ENCODE measurements at places on chromosomes 1 and 21.

- no peak for DNase-seq
Observed at GRCh38 chr21:16644685-16645084, 868.2 kb upstream of the CXADR start.

- no peak for DNase-seq
Observed at GRCh38 chr1:8255712-8256111, 62.2 kb upstream of the SLC45A1 start.

DNA sequence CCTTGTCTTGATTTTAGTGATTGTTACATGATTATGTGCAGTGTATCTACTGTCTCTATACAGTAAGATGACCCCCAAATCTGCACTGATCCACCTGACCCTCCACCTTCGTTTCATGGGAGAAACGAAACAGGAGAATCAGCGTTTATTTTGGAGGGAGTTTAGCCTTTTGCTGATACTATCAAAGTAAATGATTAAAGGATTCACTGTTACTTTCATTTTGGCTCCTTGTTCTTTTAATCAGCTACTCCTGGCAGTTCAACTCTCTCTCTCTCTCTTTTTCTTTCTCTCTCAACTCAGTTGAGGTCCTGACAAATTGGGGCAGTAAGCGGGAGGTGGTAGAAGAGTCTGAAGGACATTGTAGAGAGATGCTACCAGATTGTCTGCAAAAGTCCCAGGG lies 9.9 kb upstream of the OR6K3 start:
- no peak for DNase-seq

DNA sequence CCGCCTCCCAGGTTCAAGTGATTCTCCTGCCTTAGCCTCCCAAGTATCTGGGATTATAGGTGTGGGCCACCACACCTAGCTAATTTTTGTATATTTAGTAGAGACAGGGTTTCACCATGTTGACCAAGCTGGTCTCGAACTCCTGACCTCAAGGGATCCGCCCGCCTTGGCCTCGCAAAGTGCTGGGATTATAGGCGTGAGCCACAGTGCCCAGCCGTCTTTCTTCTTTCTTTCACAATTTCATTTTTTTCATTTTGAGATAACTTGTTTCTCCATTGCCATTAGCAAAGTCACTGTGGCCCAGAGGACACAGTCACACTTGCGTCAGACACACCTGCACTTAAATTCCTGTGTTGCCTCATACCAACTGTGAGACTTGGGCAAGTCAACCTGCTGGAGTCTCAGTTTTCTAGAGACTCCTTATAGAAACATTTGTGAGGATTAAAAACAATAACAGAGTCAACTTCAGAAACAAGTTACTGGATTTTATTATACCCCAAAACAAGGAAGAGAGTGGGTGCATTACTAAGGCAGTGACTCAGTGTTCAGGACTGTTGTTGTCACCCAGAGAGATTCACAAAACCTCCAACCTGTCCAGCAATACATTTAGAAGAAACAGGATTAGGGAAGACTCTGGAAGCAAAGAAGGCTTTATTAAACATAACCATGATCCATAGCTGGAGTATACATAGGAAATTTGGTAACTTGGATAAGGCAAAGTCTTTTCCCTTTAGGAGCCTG lies 2.6 kb downstream of the TEDDM1 start:
- no peak for DNase-seq

GRCh38 chr1:23098463-23099170 lies 70.0 kb downstream of the LUZP1 start:
- DNase-seq: peak; percentile 42

DNA sequence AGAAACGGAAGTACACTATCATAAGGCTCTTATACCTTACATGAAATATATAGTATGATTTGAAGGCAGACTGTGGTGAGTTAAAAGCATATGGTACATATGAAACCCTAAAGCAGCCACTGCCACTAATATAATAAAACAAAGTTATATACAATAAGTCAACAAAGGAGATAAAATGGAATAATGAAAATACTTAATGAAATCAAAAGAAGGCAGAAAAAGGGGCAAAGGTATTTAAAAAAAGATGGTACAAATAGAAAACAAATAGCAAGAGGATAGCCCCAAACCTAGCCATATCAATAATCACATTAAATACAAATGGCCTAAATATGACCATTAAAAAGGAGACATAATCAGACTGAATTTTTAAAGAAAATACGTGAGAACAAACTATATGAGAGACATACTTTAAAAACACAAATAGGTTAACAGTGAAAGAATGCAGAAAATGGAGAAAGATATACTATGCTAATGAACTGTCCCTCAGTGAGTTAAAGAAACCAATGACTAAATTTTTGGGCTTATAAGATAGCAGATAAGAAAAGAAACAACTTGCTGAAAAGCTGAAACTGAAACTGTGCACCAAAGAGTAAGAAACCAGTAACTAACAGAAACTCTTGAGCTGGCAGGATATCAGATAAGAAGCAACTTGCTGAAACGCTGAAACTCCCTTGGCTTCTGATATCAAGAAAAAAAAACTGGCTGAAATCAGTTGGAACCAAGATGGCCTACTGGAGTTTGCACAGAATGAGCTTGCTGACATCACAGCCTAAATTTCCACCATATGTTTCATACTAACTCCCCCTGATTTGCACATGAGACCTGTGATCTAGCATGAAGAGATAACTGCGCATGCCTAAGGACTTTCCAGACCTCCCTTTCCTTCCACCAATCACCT lies 44.3 kb upstream of the IL10 start:
- DNase-seq: no peak

DNA sequence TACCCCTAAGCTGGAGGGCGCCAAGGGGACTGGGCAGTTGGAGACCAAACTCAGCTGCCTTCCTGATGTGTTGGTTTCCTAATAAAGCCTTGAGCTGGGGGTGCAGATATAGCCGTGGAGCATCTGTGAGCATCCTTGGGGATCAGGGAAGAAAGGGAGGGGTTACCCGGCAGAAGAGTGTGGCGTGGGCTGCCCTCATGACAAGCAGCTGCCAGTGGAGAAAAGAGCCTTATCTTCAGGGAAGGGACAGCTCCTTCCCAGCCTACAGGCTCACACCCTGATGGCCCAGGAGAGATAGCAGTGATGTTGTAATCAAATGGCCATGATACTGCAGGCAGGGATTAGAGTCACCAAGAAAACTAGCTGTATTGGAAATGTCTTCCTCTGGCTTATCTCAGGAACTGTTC lies 10.8 kb upstream of the NFASC start:
- DNase-seq: no peak

- no peak for DNase-seq
Observed at GRCh38 chr1:167369175-167369574, 148.5 kb downstream of the POU2F1 start.

GRCh38 chr1:36913484-36914060 lies 120.7 kb downstream of the GRIK3 start:
- DNase-seq: no peak

GRCh38 chr1:69914976-69915765 lies 290.2 kb downstream of the LRRC40 start:
- no peak for DNase-seq

- DNase-seq: no peak
Observed at GRCh38 chr1:183002267-183002666, 21.0 kb upstream of the LAMC1 start.

GRCh38 chr1:79369091-79369490 lies 362.6 kb upstream of the ADGRL4 start:
- no peak for DNase-seq

All from MG63 (cell line).